Activated T-helper 1 cell treated with anti-CD3 and anti-CD28 coated beads, Interleukin-12 subunit alpha, Interleukin-12 subunit beta, Interleukin-2, Interleukin-4 antibody, amounts not matched to agents 30 ng/mL and 10 ng/mL and 1 ng/mL, durations not matched to agents 14 hours and 24 hours and 36 hours (primary cell): ENCODE measurements at places on chromosomes 12 and 14. TPM values are rescaled to one million over a fixed set of nuclear protein-coding genes. Genes with fewer than 3 reads are reported as not detected.

Gene BEGAIN
- total RNA-seq, result 2.5 and 2.8 TPM in 2 replicates

Gene GLS2
- total RNA-seq, result 1.5 and 2.6 TPM in 2 replicates

Gene CACNA1C
- total RNA-seq, result 0.18 and 0.27 TPM in 2 replicates

Gene RPGRIP1
- not detected in 2 replicates for total RNA-seq

Gene P3H3
- 3.5 and 4.0 TPM in 2 replicates for total RNA-seq

Gene GALNT9
- not detected in 2 replicates for total RNA-seq

Gene CFAP251
- 0.65 and 0.76 TPM in 2 replicates for total RNA-seq

Gene PTCSC3
- total RNA-seq, result not detected in 2 replicates

Gene COX14
- total RNA-seq, result 44.3 and 45.6 TPM in 2 replicates

Gene CNTN1
- not detected in 2 replicates for total RNA-seq

Gene CCDC38
- total RNA-seq, result not detected in 2 replicates

Gene HOXC11
- total RNA-seq, result not detected in 2 replicates

Gene SYCP3
- total RNA-seq, result 0.44 TPM in 2 replicates

Gene FLVCR2
- 2.5 and 2.9 TPM in 2 replicates for total RNA-seq

Gene KMT2D
- total RNA-seq, result 107 and 109 TPM in 2 replicates

Gene C1RL
- total RNA-seq, result 21.5 and 21.8 TPM in 2 replicates

Gene G2E3
- 21.5 and 24.1 TPM in 2 replicates for total RNA-seq

Gene GLIPR1L2
- total RNA-seq, result not detected in 2 replicates

Gene CD27
- 82.1 and 82.3 TPM in 2 replicates for total RNA-seq

Gene LMNTD1
- not detected in 2 replicates for total RNA-seq

Gene PTPRB
- total RNA-seq, result not detected in 2 replicates

Gene SERPINA1
- 0.12 TPM in 1 of 2 replicates, not detected in the other for total RNA-seq

Gene SOAT2
- total RNA-seq, result not detected in 2 replicates

Gene RFX4
- not detected in 2 replicates for total RNA-seq

Gene SLC25A21
- not detected in 2 replicates for total RNA-seq

Gene KCNMB4
- total RNA-seq, result 0.17 and 0.80 TPM in 2 replicates

Gene P2RX2
- total RNA-seq, result not detected in 2 replicates

Gene PTPN21
- 0.07 and 0.31 TPM in 2 replicates for total RNA-seq

Gene TCL1B
- not detected in 2 replicates for total RNA-seq

Gene DHRS2
- total RNA-seq, result 1.6 and 3.0 TPM in 2 replicates

Gene GARIN6
- total RNA-seq, result not detected in 2 replicates

Gene C12orf50
- total RNA-seq, result 0.07 TPM in 1 of 2 replicates, not detected in the other

Gene ANO2
- not detected in 2 replicates for total RNA-seq

Gene TSPAN19
- total RNA-seq, result not detected in 2 replicates

Gene ADAMTS20
- total RNA-seq, result not detected in 2 replicates

Gene ADCK1
- total RNA-seq, result 3.9 and 5.4 TPM in 2 replicates

Gene SLC39A2
- total RNA-seq, result 0.24 and 0.36 TPM in 2 replicates

Gene IFNG-AS1
- 0.41 and 0.83 TPM in 2 replicates for total RNA-seq
